ENCODE measurements at places on chromosomes 2 and 18. TPM values are rescaled to one million over a fixed set of nuclear protein-coding genes. Genes with fewer than 3 reads are reported as not detected.
A peak's percentile ranks its signal among the peaks of the same experiment; 100 is the strongest.

Gene ADRA2B
- total RNA-seq, result 5.5 TPM

Gene NT5DC4
- total RNA-seq, result not detected

Gene SCG2
- total RNA-seq, result 0.97 TPM

Gene IL1B
- 0.48 TPM for total RNA-seq

Gene DNAJC5G
- 1.6 TPM for total RNA-seq

Gene STPG4
- total RNA-seq, result not detected

Gene OTOS
- total RNA-seq, result not detected

Gene DOK6
- total RNA-seq, result 10.6 TPM

Gene LIMS2
- 207 TPM for total RNA-seq

Gene KLHL14
- total RNA-seq, result 0.11 TPM

Gene IL18R1
- 1.3 TPM for total RNA-seq

Gene HOXD11
- not detected for total RNA-seq

Gene SLC5A7
- total RNA-seq, result not detected

Gene ADAM23
- total RNA-seq, result 78.7 TPM

Gene STEAP3
- total RNA-seq, result 10.7 TPM

Gene LRRC30
- not detected for total RNA-seq

Gene CHST10
- total RNA-seq, result 7.8 TPM

Gene HOXD12
- not detected for total RNA-seq

Gene CCDC178
- total RNA-seq, result 0.27 TPM

Gene LYG2
- not detected for total RNA-seq

DNA sequence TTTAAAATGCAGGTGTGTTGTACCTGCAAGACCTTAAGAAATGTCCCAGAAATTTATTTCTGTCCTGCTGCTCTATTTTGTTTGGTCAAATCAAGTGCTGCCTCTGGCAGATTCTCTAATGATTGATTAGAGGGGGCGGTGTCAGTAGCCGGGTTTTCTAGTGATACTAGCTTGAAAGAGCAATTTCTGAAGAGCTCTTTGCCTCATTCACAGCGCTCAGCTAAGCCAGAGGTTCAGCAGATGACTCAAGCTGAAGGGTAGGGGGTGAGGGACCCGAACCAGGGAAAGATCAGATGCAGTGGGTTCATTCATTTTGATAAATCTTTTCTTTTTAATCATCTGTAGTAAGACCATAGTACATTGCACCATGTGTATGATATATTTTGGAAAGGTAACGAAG lies 15.0 kb downstream of the ZBTB7C start:
- no peak for DNase-seq

- DNase-seq, result no peak
Measured at GRCh38 chr2:104286841-104287240, 567.1 kb upstream of the POU3F3 start.

GRCh38 chr2:241724975-241725870 lies 9.2 kb upstream of the D2HGDH start:
- no peak for DNase-seq

GRCh38 chr2:177127821-177128220 lies 84.8 kb upstream of the HNRNPA3 start:
- DNase-seq, result no peak

DNA sequence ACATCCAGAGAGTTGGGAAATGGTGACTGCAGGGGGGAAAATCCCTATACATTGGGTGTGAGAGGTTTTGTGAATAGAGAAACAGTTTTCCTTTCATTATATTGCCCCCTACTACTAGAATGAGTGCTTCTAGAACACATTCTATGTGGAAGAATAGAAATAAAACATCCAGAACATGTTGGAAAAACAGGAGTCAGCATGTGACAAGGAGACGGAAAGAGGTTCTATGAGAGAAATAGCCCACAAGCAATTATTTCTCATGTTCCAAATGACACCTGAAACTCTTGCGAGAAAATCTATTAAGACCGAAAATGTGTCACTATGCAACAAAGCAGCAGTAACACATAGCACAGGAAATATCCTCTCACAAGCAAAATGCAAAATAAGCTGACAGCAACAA lies 202.7 kb upstream of the SPOPL start:
- DNase-seq, result no peak

DNA sequence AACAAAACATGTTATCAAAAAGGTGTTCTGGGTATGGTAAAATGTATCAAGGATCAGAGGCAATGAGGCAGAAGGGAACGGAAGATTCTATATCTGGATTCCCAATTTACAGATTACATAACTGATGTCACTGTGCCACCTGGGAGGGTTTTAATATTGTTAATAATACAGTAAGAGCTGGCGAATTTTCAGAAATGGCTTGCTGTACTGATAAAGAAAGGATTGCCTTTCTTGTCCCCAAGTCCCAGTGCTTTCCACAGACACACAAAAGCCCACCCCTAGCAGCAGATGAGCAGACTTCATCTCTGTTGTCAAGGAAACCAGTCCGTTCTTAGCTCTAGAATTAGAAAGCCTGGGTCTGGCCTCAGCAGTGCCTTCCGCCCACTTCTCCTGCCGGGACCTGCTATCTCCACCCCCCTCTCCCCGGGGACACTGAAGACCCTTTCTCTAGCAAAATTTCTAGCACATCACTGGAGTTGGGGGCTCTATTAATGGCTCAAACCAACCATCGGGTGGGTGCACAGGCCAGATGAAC lies 34.3 kb downstream of the ADD2 start:
- DNase-seq, result no peak

GRCh38 chr2:105395691-105396090 lies 3.2 kb downstream of the FHL2 start:
- peak; percentile 69 for DNase-seq

- DNase-seq, result no peak
Measured at GRCh38 chr18:13269521-13270011, 51.0 kb downstream of the LDLRAD4 start.

GRCh38 chr18:45806226-45806625 lies 19.2 kb upstream of the SIGLEC15 start:
- DNase-seq, result no peak

DNA sequence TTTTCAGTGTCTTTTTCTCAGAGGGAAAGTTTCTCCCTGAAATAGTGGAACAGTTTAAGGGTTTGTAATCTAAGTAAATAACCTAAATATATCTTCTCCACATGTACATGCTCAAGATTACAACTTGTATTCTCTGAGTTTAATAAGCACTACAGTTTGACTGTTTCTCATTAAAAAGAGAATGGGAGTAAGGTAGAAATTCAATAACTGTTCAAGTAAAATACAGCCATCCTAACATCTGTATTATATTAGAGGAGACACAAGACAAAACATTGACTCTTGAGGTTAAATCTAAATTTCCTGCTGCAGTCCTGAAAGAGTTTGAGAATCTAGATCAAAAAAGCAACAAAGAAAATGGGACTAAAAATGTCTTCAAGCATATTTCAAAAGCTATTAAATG lies 73.0 kb upstream of the ZNF397 start:
- DNase-seq, result no peak

DNA sequence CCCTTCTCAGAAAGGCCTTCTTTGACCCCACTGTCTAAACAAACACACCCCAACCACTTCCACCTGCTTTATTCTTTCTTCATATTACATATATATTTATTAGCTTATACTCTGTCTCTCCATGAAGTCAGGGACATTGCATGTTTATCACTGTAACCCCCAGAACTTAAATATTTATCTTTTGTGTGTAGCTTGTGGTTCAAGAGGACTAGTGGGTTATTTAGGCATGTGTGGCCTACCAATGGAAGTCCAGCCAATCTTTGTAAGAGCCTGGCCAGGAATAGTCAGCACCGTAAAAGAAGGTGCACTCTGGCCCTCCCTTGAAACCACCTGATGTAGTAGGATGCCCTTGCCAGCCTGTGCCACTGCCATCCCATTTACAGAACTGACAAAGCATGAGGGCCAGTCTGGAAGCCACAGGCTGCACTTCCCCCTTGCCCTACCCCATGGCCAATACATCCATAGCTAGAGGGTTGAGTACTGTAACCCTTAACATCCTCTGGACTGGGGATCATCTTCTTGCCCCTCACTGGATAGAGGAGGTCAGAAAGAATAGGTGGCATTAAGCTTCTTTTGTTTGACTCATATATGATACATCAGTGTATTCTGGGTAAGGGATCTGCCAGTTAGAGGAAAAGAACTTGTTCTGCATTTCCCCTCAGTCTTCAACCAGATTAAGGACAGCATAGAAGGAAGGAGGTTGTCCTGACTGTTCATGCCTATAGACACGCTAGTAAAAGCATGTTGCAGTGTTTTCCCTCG lies 4.9 kb downstream of the NEMP2 start:
- no peak for DNase-seq

- no peak for DNase-seq
Measured at GRCh38 chr18:2002604-2003003, 568.7 kb downstream of the METTL4 start.

DNA sequence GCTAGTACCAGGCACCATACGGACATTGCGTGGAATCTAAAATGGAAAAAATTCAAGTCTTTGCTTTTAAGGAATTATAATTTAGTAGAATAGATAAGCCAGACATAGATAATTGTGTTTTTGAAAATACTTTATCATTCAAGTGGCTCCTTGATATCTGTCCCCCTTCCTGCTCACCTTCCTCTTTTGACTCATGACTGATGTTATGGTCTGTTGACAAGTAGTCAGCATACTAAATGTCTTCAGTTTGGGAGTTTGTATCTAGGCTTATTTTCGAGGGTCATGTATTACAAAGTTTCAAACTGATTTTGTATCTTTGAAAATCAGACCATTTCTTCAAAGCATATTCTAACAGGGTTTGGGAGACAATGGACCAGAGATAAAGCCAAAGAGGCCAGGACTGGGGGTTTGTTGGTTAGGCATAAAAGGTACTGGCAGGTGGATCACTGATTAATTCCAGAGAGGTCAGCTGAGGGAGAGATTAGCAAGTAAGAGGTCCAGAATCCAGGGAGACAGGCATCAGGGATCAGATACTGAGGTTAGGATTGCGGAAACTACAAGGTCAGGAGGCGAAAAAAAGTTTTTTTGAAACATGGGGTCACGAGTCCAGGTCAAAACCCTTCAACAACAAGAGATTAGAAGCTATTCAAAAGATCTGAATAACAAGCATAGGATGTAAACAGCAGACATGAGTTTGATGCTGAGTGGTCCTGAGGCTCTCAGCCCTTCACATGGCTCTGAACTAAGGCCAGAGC lies 31.5 kb upstream of the KLHL14 start:
- DNase-seq, result no peak

- peak; percentile 51 for DNase-seq
Measured at GRCh38 chr2:128642316-128642715, 323.6 kb upstream of the HS6ST1 start.

GRCh38 chr18:78701771-78702396 lies 277.7 kb upstream of the SALL3 start:
- DNase-seq, result no peak

GRCh38 chr18:34620258-34620861 lies 89.7 kb upstream of the DTNA start:
- no peak for DNase-seq

- DNase-seq, result peak; percentile 74
Measured at GRCh38 chr2:29246383-29247300, 131.4 kb downstream of the CLIP4 start.

DNA sequence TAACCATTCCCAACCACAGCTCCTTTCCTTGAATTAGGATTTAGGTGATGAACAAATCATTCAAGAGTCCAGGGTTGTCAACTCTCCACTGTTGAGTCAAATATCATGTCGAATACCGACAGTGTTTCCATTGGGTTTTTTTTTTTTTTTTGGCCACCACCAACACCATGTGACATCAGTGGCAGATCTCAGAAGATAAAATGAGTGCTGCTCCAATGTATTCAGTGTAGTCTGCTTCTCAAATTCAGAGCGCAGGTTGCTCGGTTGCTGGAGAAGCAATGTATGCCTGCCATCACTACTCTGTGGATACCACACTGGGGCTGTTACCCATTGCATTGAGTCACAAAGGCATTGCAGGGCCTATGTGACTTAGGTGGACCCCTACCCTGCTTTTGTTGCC lies 10.8 kb upstream of the ATL2 start:
- DNase-seq, result no peak

DNA sequence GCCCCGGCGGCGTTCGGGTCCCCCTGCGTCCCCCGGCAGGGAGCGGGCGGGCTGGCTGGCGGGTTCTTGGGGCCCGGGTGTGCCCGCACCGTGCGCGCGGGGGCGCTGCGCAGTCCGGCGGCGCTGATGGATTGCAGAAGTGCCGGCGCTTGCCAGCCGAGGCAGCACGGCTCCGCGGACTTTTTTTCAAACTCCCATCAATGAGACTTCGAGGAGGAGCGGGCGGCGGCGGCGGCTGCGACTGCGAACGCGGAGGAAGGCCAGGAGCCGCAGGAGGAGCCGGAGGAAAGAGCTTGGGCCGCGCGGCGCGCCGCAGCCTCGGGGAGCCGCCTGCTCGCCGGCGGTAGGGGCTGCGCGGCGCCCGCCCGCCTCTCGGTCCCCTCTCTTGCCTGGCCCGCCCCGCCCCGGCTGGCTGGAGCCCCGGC lies at the start of gene GLI2:
TSS of gene GLI2 (plus strand) at position 123 of the 425 bp plus-strand sequence. CDS start 61,453 bp downstream, outside the sequence.
- no peak for DNase-seq

- DNase-seq, result no peak
Measured at GRCh38 chr18:74672371-74672770, 74.7 kb downstream of the ZNF407 start.

GRCh38 chr2:218032336-218033171 lies 29.8 kb upstream of the TNS1 start:
- DNase-seq, result peak; percentile 67

GRCh38 chr2:28624793-28625701 lies 126.6 kb upstream of the PPP1CB start:
- no peak for DNase-seq

GRCh38 chr2:191521608-191522208 lies 156.2 kb upstream of the NABP1 start:
- DNase-seq, result no peak

DNA sequence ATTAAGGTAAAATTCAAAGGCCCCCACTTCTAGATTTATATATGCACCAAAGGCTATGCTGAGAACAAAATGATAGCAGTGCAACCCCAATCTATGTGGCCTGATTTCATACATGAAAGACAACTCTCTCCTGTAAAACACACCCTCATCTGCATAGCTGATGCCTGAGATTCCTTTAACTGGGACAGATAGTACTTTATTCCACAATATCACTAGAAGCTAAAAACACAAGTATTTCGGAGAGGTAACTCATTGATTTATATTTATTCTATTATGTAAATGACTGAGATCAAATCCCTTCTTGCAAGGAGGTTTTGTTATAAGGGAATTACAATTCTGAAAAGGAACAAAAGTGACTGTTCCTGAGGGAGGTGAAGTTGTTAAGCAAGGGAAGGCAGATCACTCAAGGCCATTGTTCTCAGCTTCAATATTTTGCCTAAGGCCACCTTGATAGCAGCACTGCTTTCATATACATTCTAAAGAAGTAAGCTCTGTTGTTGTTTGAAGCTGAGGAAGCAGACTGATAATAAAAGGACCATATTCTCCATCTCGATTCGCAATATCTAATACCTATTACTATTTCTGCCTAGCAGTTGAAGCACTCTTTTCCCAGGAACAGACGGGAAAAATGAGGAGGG lies 471.0 kb upstream of the CDH7 start:
- no peak for DNase-seq

GRCh38 chr18:75896865-75897264 lies 469.4 kb upstream of the SMIM21 start:
- DNase-seq, result no peak

- no peak for DNase-seq
Measured at GRCh38 chr2:235165631-235166030, 213.8 kb downstream of the SH3BP4 start.

GRCh38 chr18:56273541-56274219 lies 364.7 kb downstream of the TXNL1 start:
- DNase-seq, result no peak
